MV-4-11 (cell line): ENCODE measurements at places on chromosomes 5 and 9.

DNA sequence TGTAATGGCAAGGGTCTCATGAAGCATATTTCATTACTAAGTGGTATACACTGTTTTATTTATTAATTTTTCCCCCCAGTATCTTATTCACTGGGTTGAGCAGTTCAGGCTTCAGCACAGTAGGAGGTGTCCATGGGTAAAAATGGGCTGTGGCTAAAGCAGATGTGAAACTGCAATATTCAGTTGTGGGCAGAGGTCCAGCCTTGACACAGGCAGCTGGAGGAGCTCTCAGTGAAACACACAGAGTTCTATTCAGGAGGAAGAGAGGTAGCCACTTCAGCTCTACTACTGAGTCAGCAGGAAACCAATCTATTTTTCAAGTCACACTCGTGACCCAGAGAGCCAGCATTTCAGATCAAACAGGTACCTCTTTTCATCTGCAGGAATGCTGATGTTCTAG, 418.3 kb downstream of the CDH10 start:
- DNase-seq: peak; percentile 76

- no peak for DNase-seq
Measured at GRCh38 chr9:129542741-129543140, 78.2 kb downstream of the C9orf50 start.

DNA sequence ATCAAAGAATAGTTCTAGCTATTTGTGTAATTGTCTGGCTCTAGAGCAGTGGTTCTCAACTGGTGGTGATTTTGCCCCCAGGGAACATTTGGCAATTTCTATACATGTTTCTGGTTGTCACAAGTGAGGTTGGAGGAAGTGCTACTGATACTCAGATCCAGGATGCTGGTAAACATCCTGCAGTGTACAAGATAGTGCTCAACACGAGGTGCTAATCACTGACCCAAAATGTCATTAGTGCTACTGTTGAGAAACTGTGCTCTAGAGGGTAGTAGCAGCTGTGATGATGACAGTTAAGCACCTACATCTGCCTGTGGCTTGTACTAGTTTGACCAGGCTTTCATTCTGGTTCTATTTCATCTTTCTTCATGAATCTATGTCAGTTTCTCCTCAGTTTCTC, 22.1 kb downstream of the LRRC19 start:
- DNase-seq: no peak

GRCh38 chr9:33170464-33171415, 3.6 kb upstream of the B4GALT1 start:
- DNase-seq: peak; percentile 33

DNA sequence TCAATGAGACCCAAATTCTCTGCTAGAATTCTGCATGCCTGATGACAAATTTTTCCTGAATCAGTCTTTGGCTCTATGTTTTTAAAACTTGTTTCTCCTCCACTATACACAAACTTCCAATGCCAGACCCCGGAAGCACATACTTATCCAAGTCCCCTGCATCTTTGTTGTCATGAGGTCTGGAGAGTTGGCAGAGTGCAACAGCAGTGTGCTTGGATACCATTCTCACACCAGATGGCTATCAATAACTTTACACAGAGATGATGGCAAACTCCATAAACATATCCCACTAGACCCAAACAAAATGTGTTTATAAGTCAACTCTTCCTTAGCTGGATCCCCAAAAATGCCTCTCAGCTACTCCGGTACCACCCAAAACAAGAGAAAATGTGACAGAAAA, 337.7 kb upstream of the TRPC7 start:
- DNase-seq: no peak

- DNase-seq: no peak
Measured at GRCh38 chr9:131138676-131139075, 13.3 kb downstream of the NUP214 start.

DNA sequence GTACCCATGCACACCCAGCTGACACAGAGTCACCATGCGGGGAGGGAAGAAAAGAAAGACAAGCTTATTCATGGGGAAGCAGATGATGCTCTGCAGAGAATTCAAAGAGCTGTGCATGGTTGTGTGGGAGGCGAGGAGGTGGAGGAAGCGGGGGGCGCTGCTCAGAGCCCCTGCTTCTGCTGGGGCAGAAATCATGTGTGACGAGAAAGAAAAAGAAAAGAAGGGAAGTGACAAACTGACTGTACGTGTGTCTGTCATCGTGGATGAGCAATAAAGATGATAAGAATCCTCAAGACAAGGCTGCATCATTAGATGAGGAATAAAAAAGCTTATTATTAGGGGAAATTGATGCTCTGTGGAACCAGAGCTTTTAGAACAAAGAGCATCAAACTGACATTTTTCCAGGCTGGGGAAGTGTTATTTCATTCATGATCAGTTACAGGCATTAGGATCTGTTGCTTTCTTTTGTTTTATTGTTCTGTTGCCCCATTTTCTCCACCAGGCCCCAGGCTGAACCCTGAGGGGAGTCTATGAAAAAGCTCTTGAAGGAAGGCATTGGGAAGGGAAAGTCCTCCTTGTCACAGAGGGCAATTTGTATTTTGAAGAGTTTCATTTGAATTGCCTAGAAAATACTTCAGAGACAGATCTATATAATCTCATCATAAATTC, 20.3 kb upstream of the SH3RF2 start:
- DNase-seq: no peak

DNA sequence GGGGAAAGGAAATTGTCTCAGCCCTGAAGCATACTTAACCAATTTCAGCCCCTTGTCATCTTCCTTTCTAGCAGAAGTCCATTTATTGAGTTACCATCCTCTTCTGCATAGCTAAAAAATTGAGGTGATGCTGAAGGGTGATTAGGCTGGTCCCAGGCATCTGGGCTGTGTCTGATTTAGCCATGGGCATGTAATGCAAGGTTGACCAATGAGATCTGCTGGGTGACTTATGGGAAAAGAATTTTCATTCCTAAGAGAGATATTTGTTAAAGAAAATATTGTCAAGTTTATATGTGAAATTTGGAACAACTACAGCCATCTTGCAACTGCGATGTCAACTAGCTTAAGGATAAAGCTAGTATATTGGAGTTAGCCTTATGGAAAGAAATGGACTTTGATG, 5.1 kb downstream of the ITGA2 start:
- no peak for DNase-seq

DNA sequence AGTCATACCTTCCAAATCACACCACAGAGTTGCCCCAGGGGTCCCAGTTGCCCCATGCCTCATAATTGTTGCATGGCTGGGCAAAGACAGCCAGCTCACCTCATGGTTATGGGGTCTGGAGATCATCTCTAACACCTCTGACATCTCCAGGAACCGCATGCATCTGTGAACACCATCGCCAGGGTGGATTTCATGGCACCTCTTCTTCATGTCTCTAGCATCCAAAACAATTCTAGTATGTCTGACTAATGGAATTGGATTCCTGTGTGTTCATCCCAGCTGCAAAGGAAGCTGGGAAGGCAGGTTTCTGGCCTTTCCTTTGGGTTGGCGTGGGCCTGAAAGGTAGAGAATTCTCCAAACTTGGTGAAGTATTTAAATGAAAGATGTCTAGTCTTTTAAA, 122.3 kb upstream of the ABCA1 start:
- DNase-seq: no peak

DNA sequence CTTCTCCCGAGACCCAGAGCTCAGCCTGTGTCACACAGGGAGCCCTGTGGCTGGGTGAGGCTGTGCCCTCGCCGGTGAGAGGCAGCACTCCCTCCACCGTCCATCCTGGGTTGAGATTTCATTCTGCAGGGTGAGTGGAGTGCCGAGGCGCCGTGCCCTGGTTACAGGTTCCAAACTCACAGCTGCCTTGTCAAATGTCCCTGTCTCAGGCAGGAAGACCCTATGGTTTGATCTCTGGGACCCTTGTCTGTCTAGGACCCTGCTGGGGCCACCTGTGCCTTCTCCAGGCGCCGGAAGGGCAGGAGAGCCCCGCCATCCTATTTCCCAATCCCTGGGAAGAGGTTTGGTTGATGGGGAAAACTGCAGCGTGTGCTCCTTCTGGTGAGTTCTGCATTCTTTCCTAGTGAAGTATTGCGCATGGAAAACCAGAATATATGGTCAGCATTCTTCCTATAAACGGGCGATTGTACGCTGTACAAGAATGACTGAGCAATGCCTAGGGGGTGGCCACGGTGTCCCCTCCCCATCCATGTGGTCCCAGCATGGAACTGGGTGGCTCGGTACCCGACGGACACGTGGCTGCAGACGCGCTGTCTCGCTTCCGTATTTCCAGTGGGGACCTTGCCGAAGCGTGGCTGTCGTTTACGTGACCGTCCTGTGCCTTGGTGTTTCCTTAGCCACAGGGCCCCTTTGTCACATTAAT, 95.9 kb upstream of the COL5A1 start:
- DNase-seq: peak; percentile 40

DNA sequence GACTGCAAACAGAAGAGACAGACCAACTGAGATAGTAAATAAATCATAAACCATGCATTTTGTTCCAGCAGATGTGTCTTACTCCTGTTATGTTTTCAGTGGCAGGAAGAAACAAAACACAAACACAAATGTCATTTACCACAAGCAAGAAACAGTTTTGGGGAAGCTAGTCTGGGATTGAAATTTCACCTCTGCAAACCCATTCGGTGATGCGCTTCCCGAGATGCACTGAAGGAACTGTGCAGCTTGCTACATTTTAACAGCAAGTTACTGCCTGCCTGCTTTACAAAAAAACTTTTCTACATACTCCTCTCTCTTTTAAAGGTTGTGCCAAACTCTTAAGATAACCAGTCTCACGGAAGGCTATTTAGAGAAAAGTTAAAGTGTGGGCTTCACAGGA, 3.2 kb downstream of the MACROH2A1 start:
- peak; percentile 65 for DNase-seq

DNA sequence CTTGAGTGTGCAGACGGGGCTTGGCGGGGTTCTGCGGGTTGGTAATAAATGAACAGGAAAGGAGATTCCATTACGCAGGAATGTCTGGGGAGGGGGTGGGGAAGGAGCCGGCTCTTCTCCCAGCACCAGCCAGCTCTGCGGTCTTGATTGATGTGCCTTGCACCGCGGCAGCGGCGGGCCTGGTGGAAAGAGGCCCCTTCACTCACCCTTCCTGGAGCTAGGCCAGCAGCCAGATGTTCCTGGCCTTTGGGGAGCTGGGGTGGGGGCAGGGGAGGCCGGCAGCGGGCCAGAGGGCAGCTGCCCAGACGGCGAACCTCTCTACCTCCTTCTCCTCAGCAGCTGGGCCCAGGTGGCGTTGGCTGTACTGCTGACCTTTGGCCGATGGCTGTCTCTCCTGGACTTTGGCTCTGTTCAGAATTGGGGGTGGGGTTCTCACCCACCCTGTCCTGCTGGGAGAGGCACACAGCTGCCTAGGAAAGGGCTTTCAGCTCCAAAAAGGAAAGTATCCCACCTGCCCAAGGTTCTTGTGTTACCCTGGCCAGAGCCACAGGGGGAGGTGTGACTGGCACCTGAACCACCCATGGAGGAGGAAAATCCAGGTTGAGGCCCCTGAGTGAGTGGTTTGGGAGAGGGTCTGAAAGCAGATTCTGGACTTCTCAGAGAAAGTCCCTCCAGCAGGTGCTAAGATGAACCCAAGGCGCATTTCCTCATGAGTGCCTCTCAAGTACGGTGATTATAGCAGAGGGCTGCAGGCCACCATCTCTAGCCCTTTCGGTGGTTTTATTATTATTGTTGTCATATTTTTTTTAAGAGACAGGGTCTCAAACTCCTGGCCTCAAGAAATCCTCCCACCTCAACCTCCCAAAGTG, 58.0 kb upstream of the SYNPO start:
- DNase-seq: no peak

GRCh38 chr5:106699796-106700195, 970.9 kb downstream of the EFNA5 start:
- DNase-seq: no peak

- no peak for DNase-seq
Measured at GRCh38 chr9:31837211-31837610, 547.2 kb upstream of the ACO1 start.

DNA sequence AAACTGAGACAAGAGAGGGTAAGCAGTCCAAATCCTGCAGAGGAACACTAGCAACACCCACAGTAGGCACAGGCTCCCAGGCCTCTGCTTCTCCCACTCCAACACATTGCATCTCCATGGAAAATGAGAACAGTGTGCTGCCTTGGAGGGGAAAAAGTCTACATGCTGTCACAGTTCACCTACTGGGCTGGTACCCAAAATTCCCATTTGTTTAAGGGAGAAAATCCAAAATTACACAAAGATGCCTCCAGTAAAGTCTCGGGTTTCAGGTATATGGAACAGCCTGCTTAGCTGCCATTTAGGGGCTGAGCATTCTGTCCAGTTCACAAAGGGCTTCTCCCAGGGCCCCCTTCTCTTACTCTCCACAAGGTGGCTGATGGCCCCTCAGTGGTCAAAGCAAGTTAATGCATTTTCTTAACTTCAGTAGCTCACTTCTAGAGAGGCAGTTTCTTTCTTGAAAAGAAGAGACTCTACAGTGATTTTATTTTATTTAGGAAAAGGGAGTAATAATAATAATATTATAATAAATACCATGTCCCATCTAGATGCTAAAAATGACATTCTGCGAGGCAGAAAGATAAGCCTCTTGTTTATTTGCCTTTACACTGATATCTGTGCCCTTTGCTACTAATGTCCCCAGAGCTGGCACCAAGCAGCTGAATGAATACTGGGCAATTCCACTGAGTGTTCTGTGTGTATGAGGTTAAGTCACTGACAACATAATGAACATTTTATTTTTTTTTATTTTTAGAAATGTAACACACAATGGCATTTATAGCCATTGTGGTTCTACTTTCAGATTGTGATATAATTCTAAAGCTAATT, 89.4 kb downstream of the RGS7BP start:
- DNase-seq: no peak

DNA sequence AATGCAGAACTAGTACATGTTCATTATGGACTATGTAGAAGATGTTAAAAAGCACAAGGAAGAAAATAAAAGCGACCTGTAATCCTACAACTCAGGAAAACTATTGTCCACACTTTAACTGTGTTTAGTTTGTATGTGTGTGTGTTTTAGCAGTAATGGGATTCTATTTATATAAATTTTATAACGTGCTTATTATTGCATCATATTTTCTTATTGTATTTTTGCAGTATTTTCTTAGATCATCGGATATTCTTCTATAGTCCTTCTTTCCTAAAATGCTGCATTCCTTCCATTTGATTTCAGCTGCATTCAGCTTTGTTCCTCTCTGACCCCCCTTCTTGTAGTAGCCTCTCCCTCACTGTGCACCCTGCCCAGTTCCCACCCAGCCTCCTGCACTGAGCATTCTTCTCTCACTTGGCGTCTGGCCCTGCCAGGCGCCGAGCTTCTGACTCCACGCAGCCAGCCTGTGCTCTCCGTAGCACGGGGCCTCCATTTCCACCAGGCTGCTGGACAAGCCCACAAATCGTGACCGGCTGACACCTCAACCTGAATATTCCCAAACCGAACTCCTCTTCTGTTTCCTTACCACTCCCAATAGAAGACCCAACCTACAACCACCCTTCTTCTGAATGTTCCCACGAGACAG, 39.9 kb downstream of the MVB12B start:
- no peak for DNase-seq

GRCh38 chr5:170960567-170960966, 98.7 kb downstream of the RANBP17 start:
- DNase-seq: no peak

DNA sequence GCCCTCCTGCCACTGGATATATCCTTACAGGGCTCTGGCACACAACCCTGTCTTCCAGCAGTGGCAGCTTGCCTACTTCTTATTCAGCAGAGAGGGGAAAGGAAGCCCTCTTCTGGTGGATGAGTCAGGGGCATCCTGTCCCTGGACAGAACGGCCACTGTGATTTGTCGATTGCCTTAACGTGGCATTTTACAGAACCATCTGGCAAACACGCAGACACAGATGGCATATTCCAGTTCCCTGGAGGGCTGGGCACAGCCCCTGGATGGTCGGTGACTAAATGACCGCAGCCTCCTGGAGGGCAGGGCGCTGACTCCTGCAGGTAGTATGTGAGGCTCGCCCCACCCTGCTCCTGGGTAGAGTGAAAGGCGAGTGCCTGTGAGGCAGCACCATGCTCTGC, 62.1 kb downstream of the DCP2 start:
- no peak for DNase-seq
